Lung microvascular endothelial cell (primary cell): ENCODE measurements at places on chromosomes 7 and 10. TPM values are rescaled to one million over a fixed set of nuclear protein-coding genes. Genes with fewer than 3 reads are reported as not detected.

Gene PNLIP
- total RNA-seq = not detected in 2 replicates

DNA sequence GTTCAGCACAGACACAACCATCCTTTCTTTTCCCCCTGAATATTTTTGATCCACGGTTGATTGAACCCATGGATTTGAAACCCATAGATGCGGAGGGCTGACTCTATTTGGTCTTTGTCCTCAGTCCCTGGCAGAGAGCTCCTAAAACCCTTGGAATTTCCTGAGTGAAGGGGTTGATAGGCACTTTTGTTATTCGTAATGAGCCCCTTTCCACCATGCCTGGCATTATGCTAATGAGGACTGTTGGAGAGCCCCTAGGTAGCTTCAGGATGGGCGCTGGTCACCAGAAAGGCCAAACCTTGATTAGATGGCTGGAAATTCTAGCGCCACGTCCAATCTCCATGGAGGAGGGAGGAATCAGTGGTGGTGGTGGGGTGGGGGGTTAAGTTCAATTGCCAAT lies 205.8 kb upstream of the GRB10 start:
- DNase-seq = no peak

DNA sequence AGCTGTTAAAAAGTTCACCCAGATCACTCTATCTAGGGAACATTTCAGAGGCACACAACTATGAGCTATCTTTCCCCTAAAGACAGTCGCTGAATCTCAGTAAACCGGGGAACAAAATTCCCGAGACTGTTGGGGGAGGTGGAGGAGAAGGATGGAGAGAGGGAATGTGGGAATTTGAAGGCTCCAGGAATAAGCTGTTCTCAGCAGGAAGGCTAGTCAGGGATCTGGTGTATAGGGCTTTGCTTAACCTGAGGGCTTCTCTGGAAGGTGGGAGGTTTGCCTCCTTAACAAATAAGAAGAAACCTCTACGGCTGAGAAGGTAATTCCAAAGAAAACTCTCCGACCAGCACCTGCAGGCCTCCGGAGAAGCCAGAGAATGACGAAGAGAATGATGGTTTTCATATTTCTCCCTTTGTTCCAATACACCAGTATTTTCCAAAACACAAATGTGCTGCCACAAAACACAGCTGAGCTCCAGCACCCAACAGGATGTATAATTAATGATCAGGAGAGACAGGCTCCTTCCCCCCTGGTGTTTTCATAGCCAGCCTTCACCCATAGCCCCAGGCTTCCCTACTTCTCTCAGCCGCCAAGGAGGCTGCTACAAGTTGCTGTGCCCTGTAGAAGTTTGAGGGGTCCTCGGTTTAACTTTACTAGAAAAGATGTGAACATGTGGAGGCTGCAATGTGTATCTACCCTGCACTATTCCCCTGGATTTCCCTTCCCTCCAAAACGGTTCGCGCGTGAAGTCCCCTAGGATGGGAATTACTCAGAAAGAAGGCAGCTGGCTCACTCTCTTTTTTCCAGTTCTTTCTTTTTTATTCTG lies 2.0 kb downstream of the KCNMA1 start:
- no peak for DNase-seq

- DNase-seq = no peak
Measured at GRCh38 chr7:129197771-129198170, 9.3 kb downstream of the SMO start.

Gene AKR1D1
- not detected in 2 replicates for total RNA-seq

DNA sequence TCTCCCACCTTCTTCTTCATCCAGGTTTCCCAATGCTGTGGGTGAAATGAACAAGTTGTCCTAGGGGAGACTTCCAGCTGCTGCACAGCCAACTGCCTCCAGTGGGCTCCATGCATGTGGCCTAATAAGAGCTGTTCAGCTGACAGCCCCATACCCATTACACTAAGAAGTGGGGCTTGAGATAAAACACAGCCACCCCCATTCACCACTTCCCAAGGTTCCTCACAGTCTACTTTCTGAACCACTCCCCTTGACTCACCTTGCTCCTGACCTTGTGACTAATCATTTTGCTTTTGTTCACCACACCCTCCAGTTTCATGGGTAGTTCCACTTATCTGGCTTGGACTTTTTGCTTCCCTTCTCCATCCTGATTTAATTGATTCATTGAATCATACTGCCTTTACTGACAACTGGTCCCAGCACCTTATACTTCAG lies 119.3 kb downstream of the CABCOCO1 start:
- peak; percentile 10 for DNase-seq

GRCh38 chr10:14186245-14186644 lies 144.5 kb downstream of the FRMD4A start:
- DNase-seq = peak; percentile 24

Gene SRRM3
- total RNA-seq = 1.5 and 3.0 TPM in 2 replicates

- DNase-seq = no peak
Measured at GRCh38 chr10:14594878-14595525, 179.7 kb downstream of the FAM107B start.

GRCh38 chr10:1057106-1057657 lies 997 bp downstream of the WDR37 start:
- DNase-seq = peak; percentile 53

Gene FAM25G
- not detected in 2 replicates for total RNA-seq

Gene INHBA
- 0.40 and 1.5 TPM in 2 replicates for total RNA-seq

- DNase-seq = no peak
Measured at GRCh38 chr7:44177570-44178131, 11.6 kb downstream of the GCK start.

DNA sequence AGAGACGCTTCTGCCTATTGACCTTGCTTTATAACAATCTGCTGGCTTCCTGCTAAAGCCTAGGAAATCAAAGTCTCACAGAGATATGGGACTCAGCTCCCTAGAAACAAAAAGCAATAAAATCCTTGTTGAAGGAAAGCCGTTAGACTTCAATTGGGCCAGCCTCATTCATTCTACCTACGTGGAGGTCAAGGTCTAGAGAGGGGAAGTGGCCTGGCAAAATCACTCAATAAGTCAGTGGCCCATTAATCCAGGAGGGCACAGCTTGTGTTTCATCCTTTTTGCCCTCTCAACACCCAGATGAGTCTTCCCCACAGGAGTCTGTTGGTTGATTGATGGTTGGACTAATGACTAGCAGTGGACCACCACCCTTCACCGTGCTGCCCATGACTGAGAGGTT lies 40.5 kb upstream of the ACSL5 start:
- DNase-seq = no peak

DNA sequence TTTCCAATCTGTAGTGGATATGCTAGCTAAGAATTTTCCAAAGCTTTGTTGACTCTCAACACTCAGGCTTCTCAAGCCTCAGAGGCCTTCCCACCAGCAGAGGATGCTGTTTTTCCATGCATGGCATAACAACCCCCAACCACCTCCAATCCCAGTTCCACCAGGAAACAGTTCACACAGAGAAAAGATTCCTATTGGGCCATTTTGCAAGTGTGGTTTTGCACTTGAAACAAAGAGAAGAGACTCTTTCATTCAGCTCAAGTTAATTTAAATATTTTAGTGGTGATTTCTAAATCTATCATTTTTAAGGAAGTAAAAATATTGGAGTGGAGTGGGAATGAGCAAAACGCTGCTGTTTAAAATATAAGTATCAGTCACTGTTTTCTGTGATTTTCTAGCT lies 105.6 kb upstream of the COL1A2 start:
- peak; percentile 88 for DNase-seq

DNA sequence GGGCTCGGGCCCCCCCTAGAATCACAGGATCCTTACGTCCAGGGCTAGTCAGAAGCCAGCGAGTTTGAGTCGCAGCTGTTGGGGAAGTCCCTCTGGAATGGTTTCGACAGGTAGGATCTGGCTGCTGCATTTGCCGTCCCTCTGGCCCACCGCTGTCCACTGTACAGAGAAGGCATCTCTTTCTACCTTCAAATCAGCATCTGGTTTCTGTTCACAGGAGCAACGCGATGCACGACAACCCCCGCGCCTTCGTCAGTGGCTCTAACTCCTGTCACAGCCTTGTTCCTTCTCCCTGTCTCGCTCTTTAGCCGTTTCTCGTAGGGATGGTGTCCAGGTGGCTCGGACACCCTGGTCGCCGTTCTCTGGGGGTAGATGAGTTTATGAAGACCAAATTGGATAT lies 11.2 kb upstream of the PFKFB3 start:
- no peak for DNase-seq

DNA sequence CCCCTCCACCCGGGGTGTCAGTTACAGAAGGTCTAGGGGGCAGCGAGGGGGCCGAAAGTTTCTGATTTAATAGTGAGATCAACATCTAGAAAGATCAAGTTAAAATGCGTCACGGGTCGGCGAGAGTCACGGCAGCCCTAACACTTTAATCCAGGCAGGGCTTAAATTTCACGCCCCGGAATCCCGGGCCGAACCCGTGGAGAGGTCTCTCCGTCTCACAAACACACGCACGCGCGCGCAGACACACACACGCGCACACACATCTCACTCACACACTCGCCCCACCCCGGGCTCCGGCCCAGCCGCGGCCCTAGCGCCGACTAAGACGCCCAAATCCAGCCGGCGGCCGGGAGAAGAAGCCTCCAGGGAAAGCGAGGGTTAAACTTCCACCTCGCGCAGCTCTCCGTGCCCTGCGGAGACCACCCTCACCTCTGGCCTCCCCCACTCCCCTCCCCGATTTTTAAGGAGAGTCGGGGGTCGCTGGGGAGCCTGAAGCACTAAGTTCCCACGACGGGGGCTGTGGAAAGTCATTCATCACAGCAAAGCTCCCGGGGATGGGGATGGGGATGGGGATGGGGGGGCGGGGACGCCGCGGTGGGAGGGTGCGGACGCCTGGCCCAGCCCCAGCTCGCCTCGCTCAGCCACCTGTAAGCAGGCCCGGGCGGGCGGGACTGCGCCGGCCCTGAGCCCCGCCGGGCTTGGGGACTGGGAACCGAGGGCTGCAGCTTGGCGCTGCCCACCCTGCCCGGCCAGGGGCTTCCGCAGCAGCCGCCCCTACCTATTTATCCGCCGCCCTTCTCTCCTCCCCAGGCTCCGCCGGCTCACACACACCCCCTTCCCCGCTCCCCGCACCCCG lies 1.6 kb downstream of the PDGFA start:
- peak; percentile 74 for DNase-seq

- DNase-seq = peak; percentile 40
Measured at GRCh38 chr10:99844433-99844955, 62.1 kb downstream of the ABCC2 start.

GRCh38 chr10:125866421-125867029 lies 14.6 kb downstream of the DHX32 start:
- no peak for DNase-seq

- DNase-seq = no peak
Measured at GRCh38 chr7:101558742-101559325, 70.3 kb downstream of the MYL10 start.

GRCh38 chr7:80954191-80954590 lies 35.3 kb upstream of the SEMA3C start:
- DNase-seq = no peak

- no peak for DNase-seq
Measured at GRCh38 chr7:148726385-148726784, 27.7 kb downstream of the CUL1 start.

Gene NT5C3A
- total RNA-seq = 15.7 and 18.3 TPM in 2 replicates

DNA sequence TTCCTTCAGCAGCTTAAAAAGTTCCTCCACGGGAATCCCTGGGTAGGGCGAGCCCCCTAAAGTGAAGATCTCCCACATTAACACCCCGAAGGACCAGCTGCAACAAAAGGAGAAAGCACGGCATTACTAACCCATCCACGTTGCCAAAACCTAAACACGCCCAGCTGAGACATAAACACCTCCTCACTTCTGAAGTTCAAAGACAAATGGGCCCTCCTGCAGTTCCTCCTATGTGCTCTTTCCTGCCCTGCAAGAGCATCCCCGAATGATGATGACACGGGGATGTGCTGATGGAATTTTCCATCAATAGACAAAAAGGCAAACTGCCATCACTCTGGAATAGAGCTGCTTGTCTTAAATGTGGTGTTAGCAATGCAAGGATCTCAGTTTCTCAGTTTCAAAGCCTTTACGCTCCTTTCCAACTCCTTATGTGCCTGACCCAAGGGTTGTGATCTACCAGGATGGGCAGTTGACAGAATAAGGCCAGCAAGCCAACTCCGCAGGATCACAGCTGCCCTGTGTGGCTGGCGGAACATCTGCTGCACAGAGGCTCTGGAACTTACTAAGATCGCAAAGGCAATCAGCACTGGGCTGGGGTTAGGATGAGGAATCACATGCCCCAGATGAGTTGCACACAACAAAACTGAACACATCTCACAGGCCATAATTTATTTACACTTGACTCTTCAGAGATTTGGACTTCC lies 112.7 kb downstream of the FGFR2 start:
- no peak for DNase-seq

GRCh38 chr7:7563813-7564212 lies 2.9 kb upstream of the MIOS start:
- DNase-seq = no peak

- DNase-seq = no peak
Measured at GRCh38 chr10:20892796-20893195, 4.3 kb downstream of the NEBL start.

Gene LHPP
- total RNA-seq = 2.6 and 2.8 TPM in 2 replicates

- no peak for DNase-seq
Measured at GRCh38 chr10:15122477-15123030, 25.4 kb downstream of the RPP38 start.

DNA sequence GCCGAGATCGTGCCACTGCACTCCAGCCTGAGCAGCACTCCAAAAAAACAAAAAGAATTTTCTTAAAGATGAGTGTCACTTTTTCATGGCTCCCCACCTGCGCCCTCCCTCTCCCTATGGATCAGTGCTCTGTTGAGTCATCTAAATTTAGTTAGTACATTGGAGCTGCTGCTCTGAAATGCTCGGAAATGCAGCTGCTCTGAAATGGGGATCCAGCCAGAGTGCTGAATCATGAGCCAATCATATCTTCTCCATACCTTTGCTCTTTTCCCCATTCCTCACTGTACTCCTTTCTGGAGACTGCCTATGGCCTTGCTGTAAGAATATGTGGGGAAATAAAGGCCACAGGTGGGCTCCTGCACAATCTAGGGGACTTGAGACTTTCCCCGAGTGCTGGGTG lies 188.8 kb downstream of the ZNF438 start:
- DNase-seq = no peak

- no peak for DNase-seq
Measured at GRCh38 chr7:158271646-158272045, 316.0 kb downstream of the PTPRN2 start.

Gene TMEM130
- total RNA-seq = not detected in 2 replicates

- DNase-seq = peak; percentile 74
Measured at GRCh38 chr7:151113344-151114150, 27.3 kb downstream of the AGAP3 start.

DNA sequence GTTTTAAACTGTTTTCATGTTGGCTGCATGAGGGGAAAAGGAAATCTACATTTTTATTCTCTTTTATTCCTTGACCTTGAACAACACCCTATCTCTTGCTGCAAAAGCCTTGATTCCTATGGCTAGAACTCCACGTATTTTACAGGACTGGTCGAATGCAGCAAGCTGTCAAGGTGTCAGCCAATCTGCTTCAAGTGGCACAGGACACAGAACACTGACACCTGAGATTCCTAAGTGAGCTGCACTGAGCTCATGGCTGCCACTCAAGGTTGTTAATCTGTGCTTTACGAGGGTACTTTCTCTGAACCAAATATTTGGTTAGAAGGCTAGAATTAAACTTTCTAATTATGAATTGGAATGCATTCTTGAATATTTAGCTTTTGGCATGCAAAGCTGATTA lies 349.7 kb upstream of the COBL start:
- DNase-seq = no peak
